Effector memory CD4-positive, alpha-beta T cell (primary cell): ENCODE measurements at places on chromosomes 7 and 10.

DNA sequence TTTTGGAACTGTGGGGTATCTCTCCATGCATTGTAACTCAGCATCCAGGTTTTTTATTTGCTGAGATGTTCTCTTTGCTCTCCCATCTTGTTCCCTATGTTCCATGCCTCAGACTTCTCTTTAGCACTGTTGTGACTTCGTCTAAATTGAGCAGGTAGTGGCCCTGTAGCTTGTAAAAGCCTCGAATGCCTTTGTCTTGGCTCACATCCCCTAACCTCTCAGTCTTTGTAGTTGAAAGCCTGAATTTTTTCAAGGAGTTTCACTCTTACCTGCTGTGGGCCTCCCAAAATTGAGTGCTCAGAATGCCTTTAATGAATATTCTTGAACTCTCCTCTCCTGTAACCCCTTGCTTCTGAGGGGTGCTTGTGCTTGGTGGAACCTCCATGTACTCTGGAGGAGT is 1137.3 kb downstream of the REEP3 start:
- no peak for DNase-seq

- peak; percentile 56 for DNase-seq
These were observed 1.1 kb upstream of the GTF2I start for GRCh38 chr7:74656441-74656836.

- DNase-seq, result no peak
These were observed 347.8 kb downstream of the ELMO1 start for GRCh38 chr7:37100735-37101331.

DNA sequence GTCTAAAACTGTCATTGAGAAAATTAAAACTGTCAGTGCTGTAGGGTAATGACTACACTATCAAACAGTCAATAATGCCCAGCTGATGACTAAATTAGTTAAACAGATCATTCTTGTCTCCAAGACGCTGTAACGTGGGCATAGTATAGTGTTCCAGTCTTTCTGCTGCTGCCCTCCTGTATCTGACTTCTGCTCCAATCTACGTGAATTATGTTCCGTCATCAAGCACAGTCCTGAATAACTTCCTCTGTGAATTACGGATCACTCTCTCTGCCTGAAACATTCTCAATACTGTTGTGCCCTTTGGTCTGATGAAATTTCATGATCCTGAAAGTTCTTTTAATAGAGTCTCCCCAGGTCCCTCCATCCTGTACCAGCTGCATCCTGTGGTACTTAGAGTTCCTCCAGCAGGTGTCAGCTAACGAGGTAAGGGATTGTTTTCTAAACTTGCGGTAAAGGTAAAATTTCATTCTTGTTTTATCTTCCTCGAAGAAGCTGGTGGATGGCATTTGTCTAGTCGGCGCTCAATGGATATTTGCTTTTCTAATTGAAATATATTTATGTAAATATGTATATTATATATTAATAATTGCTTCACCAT is 393.5 kb upstream of the ADARB2 start:
- DNase-seq, result no peak

GRCh38 chr7:132256721-132257212 is 319.5 kb downstream of the PLXNA4 start:
- DNase-seq, result no peak
